SK-MEL-5 (cell line): ENCODE measurements at places on chromosomes 1 and 21. TPM values are rescaled to one million over a fixed set of nuclear protein-coding genes. Genes with fewer than 3 reads are reported as not detected.

CA6 gene
- total RNA-seq: 0.26 and 0.53 TPM in 2 replicates

DNA sequence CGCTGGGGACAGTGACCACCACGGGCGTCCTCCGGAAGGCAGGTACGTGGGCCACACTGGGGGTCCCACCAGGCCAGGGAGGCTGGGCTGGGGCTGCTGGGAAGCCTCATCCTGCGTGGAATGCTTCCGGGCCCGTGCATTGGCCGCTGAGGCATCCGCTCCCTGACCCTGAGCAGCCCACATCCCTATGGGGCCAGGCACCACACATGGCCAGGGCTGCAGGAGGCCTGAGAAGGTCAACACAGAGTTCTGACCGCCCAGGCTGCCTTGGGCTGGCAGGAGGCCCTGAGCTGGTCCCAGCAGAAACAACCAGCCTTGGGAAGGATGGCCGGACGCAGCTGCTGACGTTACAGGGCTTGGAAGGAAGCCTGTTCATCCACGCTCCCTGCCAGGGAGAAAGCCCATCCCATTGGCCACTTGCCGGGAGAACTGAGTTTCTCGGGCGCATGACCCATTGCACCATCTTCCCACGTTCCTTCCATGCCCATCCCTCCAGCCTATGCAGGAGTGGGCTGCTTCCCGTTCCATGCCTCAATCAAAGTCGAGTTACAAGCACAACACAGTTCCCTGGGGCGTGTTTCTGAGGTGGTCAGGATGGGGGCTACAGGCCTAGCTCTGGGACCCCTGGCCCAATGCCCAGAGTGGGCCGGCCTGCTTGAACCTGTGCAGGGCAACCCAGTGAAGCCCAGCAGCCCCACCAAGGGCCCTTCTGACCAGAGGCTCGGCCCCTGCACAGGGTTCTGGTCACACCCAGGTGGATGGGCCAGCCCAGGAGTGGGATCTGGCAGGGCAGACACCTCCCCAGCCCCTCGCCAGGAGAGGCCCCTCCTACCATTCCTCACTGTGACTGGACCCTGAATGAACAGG lies 31.7 kb downstream of the TRIM11 start:
- peak; percentile 66 for DNase-seq

- no peak for DNase-seq
These were observed 129.2 kb downstream of the GLUL start for GRCh38 chr1:182262425-182262824.

DNA sequence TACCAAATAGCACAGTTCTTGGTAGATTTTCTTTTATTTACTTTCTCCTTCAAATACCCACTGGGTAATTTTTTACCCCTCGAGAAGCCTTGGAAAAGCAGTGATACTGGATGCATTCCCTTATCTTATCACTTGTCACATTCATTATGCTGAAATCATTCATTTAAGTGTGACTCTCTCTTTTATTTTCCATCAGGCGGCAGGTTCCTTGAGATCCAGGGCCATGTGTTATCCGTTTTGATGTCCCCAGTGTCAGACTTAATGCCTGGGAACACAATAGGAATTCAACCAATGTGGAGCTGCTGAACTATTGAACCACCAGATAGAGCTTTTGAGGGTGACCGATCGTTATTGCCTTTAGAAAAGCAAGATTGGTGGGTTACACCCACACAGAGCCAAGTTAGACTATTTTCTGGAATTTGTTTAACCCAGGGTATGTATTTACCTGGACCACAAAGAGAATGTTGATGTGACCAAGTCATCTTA lies 51.5 kb upstream of the ATP5PO start:
- DNase-seq: no peak

DNA sequence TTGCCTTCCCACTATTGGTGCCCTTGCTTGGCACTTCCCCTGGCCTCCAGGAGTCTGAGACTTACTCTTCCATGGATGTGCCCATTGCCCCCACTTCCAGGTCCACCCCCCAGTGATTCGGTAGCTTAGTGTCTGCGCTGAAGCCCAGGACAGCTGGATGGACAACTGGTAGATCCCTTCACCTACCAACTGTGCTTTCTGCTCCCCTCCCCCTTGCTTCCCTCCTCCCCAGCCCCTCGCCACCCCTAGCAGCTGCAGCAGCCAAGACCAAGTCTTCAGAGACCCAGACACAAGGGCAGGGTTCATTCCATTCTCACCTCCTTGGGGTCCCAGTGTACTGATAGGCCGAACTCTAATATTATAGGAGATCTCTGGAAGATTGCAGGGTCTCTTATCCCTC lies 6.9 kb downstream of the LMNA start:
- no peak for DNase-seq

- no peak for DNase-seq
These were observed 3.1 kb downstream of the TRAF5 start for GRCh38 chr1:211329764-211330201.

DNA sequence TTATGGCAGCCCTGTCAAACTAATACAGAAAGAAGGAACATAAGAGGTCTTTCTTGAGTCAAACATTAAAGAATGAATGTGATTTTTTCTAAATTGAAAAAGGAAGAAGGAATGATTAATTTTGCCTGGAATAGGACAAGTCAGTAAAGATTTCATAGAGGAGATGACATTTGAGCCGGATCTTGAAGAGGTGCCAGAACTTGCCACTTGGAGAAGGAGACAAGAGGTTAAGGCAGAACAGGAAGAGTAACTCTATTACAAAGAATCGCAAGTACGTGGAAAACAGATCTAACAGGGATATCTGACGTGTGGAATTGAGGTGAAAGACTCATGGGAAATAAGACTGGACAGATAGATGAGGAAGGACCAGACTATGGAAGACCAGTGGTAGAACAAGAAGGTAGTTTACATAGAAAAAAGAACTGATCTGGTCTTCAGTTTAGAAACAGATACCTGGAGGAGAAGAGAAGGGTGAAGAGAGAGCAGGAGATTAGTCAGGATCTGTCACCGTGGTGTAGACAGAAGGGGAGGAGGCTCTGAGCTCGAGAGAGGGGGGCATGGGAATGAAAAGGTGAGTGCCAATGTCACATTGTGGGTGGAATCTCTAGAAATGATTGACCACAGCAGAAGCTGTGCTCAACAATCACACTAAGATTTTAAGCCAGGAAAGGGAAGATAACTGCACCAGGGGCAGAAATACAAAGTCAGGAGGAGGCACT lies 32.5 kb downstream of the RHOU start:
- DNase-seq: no peak

- no peak for DNase-seq
These were observed 20.5 kb upstream of the YRDC start for GRCh38 chr1:37828410-37829074.

C1orf87 gene
- total RNA-seq: not detected in 2 replicates

GRCh38 chr1:50977575-50978143 lies 7.6 kb downstream of the CDKN2C start:
- peak; percentile 46 for DNase-seq

TRNP1 gene
- total RNA-seq: 29.1 and 29.5 TPM in 2 replicates

GBP6 gene
- total RNA-seq: 0.08 and 0.18 TPM in 2 replicates

DNA sequence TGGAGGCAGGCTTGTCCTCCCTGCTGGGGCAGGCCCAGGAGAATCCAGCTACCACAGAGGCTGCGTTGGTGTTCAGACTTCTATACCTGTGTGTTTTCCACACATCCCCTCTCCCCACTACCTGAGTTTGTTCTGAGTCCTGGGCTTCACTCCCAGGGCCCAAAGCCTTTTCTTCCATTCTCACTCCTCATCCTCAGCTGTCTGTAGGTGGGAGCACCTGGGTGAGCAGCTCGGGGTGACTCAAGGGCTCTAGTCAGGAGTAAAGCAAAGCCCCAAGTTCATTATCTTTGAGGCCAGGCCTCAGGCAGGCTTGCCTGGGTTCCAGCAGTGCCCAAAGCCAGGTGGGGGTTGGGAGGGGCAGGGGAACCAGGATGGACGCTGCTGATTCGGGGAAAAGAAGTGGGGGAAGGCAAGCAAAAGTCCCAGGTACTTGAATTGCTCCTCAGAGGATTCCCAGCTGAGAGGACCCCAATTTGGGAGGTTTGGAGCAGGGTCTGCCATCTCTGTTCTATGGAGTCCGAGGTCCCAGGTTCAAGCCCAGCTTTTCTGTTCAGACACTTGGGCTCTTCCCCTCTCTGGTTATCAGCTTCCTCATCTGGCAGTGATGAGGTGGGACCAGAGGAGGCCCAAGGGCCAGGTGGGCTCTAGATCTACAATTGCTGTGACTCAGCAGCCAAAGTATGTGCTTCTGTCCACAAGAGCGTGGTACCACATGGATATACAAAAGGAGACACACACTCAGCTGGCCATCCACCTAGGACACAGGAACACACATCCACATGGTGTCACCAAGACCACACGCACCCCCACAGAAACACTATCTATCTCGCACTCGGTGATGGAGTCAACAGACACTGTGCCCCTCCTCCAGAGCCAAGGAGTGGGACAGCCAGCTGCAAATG lies 5.8 kb upstream of the PTPN7 start:
- DNase-seq: no peak

DNA sequence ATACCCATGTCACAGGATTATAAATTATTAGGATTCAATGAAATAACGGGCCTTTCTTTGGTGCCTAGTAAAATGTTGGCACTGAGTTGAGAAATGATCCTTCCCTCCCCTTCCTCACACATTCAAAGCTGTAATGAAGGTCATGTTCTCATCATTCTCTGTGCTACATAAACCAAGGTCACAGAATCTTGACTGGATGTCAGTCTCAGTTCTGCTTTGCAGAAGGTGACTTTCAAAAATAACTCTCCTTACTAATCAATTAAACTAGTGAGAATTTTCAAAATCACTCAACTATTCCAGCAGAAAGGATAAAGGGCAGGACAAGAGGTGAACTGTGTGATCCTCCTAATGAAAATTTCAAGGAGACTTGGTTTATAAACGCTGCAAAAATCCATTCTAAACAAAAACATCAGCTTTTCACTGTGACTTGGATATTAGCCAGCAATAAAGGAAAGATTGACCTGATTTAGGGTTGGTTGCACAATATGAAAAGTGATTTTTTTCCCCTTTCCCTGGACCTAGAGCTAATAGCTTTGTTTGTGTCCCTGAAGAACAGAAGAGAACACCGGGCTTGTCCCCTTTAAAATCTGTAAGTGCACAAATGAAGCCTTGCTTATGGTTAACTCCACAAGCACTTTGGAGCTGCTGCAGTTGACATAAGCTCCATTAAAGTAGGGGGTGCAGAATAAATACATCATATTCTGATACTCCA lies 120.1 kb downstream of the SEC16B start:
- DNase-seq: no peak

- no peak for DNase-seq
These were observed 87.7 kb downstream of the LACTBL1 start for GRCh38 chr1:22884806-22885530.

DNA sequence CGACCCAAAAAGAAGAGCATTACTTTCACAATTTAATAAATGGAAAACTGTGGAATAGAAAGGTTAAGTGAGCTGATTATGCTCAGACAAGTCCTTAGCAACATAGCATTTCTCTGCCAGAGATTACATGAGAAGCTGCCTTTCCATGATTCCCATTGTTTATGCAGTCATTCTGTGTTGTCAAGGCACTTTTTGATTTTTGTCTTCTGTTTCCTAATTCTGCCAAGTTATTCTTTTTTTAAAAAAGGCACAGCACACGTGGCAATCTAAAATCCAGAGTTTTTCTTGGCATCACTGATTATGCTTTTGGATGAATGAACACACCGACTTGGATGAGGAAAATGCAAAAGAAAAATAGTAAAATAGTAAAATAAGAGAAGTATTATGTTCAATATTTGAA lies 185.0 kb downstream of the RGS7 start:
- DNase-seq: no peak

APCS gene
- not detected in 2 replicates for total RNA-seq

UCK2 gene
- 76.0 and 90.3 TPM in 2 replicates for total RNA-seq

GART gene
- 90.1 and 95.7 TPM in 2 replicates for total RNA-seq

HAPLN2 gene
- not detected in 2 replicates for total RNA-seq

DNA sequence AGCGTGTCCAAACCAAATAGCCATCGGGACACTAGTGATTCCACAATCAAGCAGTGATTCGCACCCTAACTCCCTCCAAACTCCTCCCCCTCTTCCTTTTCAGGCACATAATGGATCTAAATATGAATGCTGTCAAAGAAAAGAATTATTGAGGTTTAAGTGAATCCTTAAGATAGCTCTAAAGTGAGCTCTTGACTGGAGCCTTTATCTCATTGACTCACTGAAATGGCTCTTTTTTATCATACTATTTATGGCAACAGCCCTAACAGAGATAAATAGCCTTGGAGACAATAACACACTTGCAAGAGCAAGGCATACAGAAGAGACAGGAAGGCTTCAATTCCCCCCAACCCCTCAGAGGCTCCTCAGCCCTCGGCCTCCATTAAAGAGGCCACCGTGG lies 143.3 kb downstream of the PLXNA2 start:
- no peak for DNase-seq

DNA sequence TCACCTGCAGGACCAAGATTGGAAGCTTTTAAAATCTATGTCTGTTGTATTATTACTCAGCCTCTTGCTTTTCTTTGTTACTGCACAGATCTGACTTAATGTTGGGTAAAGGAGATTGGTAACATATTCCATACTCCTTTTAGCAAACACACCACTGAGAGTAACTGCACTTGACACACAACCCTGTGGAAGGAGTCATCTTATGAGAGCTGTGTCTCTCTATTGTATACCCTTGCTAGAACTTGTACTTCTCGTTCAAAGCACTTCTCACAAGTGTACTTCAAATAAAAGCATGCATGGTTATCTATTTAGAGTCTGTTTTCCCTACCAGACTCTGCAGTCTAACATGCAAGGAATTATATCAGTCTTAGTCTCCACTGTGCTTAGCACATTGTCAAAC lies 813.4 kb downstream of the ADGRL2 start:
- DNase-seq: no peak

- no peak for DNase-seq
These were observed 106.3 kb upstream of the CSF3R start for GRCh38 chr1:36588972-36589371.

DNA sequence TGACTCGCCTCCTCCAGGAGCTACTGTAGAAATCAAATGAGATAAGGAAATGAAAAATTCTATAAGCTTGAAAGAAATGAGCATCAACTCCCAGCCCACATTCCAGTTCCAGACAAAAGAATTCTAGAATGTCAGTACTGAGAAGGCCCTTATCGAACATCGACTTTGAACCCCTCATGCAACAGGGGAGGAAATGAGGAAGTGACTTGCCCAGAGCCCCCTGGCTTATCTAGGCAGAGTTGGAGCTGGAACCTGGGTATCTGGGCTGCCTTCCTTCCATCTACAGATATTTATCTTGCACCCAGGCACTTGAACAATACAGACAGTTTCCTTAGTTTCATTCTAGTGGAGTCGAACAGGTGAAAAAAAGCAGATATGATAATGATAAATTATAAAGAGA lies 22.3 kb downstream of the MECR start:
- DNase-seq: no peak

C1QA gene
- not detected in 2 replicates for total RNA-seq

DNA sequence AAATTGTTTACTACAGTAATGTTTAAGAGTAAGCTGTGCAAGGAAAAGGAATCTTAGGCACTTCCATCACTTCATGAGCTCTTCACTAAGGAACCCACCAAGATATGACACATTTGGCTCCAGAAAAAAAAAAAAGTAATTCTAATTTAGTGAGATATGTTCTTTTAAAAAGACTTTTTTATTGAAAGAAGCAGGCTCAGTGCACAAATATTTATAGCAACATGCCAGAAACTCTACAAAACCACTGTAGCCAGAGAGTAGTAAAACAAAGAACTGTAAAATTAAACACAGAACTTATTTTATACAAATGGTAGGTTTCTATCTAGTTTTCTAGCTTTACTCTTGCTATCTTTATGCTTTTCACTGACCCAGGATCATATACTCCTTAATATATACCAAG lies 434.6 kb upstream of the ADGRL2 start:
- DNase-seq: no peak

- DNase-seq: no peak
These were observed at the start of gene DIO1 for GRCh38 chr1:53893999-53894636. Gene DIO1 (plus strand): TSS chr1:53894187. CDS start chr1:53894211, 24 bp downstream.
